ENCODE measurements at places on chromosomes 6 and 20. TPM values are rescaled to one million over a fixed set of nuclear protein-coding genes. Genes with fewer than 3 reads are reported as not detected.

- peak; percentile 75 for DNase-seq
Observed at GRCh38 chr6:116680880-116681672, at the start of gene KPNA5. TSS of gene KPNA5 (plus strand) at chr6:116681211. CDS start at chr6:116681335, 124 bp downstream.

GRCh38 chr6:106642476-106642875 lies 13.1 kb downstream of the QRSL1 start:
- DNase-seq: no peak

- DNase-seq: no peak
Observed at GRCh38 chr6:152170702-152171667, 363.5 kb downstream of the ESR1 start.

DNA sequence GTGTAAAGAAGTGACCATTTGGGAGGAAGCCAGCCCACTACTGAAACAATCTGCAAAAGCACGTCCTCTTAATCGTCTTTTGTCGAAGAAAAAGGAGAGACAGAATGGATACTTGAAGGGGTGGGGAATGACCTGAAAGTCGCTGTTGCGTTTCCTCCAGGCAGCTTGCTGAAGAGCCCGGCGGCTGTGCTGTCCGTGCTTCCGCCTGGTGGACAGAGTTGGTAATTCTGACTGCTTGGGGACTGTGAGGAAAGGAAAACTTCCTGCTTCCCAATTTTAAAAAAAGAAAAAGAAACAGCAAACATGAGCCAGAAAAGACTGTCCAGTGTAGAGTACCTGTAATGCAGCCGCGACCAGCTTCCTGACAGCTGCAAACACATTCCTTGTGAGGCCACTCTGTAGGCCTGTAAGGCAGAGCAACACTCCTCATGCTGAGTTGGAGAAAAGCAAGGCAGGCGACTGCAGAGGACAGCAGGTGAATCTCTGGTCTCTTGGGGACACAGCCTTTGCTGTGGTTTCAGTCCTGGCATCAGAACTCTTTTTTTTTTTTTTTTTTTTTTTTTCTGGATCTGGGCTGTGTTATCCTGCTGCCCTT lies 251.1 kb upstream of the TBX18 start:
- no peak for DNase-seq

- DNase-seq: no peak
Observed at GRCh38 chr6:132495604-132496079, 17.3 kb downstream of the STX7 start.

DNA sequence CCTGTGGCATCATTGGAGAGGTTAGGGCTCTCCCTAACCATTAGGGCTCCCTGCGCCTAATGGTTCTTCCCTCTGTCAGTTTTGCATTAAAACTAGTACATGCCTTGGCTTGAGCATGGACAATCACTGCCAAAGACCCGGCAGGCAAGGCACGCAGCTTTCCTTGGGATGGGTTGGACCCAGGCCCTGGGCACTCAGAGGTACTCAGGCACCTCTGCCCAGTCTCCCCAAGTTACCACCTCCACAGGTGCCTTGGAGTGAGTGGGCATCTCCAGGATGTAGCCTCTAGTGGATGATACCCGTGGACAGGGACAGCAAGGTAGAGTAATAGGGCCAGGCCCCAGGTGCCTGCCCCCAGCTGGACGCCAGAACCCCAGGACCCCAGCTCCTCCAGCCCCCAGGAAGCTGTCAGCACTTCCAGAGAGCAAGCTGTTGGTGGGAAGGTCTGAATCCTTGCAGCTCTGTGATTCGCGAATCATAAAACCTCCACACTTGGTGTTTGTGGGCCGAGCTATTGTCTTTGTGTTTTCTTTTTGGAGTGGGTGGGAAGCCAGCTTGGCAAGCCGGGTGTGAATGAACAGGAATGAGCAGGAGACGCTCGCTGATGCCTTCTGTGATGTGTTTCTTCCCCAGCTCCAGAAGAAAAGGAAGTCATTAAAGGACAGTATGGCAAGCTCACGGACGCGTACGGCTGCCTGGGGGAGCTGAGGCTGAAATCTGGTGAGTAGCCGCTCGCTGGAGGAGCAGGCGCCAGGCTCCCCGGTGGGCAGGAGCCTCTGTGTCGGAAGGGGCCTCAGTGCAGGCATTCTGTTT lies 35.1 kb downstream of the SYNJ2 start:
- no peak for DNase-seq

DNA sequence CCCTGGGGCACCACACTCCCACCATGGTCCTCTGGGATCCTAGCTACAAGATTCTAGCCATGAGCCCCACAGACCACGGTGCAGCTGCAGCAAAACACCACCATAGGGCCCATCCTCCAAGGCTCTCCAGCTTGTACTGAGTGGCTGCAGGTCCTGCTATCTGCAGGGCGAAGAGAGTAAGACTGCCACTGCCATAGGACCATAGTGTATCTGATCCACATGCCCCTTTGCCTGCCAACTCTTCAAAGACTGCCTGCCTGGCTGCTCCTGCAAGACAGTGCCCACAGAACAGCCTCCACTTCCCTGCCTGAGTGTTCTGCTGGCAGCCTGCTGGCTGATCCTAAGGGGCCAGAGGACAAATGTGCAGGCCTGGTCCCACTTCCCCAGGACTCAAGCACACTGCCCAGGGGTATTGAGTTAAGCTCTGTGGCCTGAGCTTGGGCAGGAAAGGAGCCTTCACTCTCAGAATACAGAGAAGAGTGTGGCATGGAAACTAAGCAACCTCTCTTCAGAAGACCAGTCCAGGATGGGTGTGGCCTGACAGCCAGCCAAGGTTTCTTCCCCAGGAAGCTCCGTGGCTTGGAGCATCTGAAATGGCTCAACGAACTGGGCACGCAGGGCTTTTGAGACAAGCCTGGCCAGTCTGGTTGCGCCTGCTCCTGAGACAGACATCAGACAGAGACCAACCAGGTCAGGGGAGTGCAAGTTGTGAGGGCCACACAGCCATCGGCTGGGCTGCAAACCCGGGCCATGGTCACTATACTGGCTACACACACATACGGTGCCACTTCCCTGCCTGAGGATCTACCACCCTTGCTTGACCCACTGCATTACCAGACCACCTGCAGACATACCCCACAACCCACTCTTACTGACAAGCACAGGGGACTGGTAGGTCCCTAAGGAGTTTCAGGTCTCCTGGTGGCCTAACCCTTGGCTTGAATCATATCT lies 54.5 kb downstream of the RNGTT start:
- no peak for DNase-seq

DNA sequence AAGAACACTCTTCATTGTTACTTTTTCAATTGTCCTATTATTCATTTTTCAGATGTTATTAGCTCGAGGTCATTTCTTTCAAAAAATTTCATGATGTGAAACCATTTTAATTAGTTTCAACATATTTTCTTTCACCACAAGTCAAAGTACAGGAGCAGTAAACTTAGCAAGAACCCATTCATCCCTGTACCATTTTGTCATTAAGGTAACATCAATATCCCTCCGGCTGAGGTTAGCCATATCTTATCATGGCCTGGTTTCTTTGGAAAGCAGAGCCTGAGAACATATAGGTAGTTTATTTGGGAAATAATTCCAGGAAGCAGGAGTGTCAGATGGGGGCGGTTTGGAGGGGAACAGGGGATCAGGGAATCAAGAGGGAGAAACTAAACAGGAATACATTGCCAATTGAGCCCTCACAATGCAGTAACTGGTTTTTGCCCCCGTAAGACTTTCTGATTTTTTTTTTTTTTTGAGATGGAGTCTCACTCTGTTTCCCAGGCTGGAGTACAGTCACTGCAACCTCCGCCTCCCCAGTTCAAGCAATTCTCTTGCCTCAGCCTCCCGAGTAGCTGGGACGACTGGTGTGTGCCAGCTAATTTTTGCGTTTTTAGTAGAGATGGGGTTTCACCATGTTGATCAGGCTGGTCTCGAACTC lies 83.7 kb downstream of the MKKS start:
- DNase-seq: no peak

- no peak for DNase-seq
Observed at GRCh38 chr6:16907991-16908390, 146.7 kb upstream of the ATXN1 start.

DNA sequence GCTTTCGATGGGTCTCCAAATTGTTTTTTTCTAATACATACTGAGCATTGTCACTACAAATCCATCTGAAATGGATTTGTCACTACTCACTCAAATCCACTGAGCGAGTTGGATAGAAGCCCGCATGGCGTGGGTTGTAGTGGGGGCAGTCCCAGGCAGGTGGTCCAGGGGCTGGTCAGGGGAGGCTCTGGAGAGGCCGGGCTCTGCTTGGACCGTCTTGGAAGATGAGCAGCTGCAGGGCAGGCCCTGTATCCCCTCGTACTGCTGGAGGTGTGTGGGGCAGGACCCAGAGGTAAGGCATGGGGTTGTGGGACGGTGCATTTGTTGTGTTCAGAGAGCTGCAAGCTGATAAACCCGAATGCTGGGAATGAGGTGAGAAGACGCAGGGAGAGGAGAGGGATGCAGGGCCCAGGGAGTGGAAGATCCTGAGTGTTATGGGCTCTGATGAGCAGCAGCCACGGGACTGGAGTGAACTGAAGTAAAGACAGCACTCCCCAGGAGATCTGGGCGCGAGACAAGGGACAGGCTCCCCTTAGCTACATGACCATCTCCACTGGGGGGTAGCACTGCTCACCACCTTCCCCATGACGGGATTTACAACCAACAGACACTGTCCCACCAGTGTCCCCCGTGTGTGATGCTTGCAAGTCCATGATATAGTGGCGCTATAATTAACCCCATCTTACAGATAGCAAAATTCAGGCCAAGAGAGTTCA lies 45.9 kb downstream of the PSMG4 start:
- no peak for DNase-seq

DNA sequence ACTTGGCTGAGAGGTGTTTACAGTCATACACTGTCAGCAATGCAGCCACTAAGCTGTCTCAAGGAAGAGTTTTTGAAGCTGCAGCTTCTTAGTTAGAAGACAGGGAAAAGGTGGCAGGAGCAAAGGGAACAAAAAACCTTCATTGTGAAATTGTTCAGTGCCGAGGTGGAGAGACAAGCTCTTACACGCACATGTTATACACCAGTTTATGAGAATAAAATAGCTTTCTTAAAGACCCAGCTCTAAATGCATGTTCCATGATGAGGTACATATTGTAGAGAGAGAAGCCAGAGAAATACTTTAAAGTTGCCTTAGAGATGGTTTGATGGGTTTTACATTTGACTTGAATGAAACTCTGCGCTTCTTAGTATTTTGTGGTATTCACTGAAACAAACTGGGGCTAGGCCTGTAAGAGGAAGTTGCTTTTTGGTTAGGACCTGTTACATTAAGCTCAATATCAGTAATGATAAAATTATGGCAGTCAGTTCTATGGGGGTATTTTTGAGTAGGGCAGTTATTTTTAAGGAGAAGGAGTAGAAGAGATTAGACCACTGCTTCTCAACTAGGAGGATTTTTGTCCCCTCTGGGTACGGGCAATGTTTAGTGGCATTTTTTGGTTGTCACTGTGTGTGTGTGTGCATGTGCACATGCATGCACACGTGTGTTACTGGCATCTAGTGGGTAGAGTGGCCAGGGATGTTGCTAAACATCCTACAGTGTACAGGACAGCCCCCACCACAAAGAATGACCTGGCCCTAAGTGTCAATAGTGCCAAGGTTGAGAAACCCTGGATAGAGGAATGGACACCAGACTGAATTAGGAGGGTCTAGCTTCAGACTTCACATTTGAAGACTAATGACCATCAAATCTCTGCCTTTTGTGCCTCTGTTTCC lies 9.8 kb downstream of the NEDD9 start:
- no peak for DNase-seq

GRCh38 chr20:44942264-44942973 lies 17.8 kb downstream of the TOMM34 start:
- DNase-seq: no peak

- DNase-seq: no peak
Observed at GRCh38 chr6:39227476-39227875, 1.8 kb downstream of the KCNK5 start.

DNA sequence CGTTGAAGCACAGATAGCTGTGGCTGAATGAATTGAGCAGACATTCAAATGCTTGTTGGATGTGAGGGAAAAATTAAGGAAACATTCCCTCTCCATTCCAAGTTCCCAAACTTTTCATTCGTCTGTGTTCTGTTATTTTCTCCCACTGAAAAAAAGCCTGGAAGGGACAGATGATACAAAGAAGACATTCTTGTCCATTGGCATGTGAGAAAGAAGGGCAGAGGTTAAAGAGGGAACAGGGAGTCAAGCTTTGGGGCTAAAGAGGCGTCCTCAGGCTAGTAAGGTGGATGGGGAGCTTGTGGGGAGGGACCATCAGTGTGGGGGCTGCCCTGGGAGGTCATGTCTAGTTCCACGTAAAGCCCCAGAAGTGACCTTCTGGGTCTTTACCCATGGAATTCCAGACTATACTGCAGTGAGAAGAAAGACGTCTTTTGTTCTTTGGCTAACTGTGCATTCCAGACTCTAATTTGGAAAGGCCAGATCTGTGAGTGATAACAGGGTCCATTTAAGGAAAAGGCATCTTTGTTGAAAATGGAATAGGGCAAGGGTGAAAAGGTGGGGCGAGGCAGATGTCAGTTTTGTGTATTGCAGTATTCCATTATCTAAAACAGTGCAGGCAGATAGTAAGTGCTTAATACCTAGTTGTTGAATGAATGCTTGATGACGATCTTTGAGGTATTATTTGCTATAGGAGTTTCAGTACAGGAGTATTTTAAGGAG lies 117.5 kb downstream of the SOX4 start:
- DNase-seq: no peak

DNA sequence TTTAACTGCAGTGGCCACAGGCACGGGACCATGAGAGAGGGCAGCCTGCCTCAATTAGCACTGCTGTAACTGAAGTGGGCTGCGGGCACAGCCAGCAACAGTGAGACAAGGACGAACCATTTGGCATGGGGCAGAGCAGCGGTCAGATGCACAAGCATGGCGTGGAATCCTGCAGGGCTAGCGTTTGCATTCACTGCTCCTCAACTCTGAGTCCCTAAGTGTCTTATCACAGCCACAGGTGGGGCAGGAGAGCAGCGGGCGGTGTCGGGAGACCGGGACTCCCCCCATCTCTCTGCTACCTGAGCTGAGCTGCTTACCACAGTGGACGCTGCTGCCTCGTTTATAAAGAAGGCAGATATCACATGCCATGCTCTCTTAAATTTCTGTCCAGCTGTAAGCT lies 31.3 kb upstream of the PDE10A start:
- DNase-seq: no peak

GRCh38 chr6:108222504-108222903 lies 38.3 kb downstream of the SNX3 start:
- DNase-seq: no peak

Gene DEF6
- 2.4 TPM for total RNA-seq

Gene IPCEF1
- 10.6 TPM for total RNA-seq

Gene HLA-DQB2
- not detected for total RNA-seq

Gene NMBR
- 4.9 TPM for total RNA-seq

Gene OSBPL2
- 42.4 TPM for total RNA-seq

Gene ESR1
- total RNA-seq: under 0.01 TPM
